ENCODE measurements at places on chromosomes 5 and 9. TPM values are rescaled to one million over a fixed set of nuclear protein-coding genes. Genes with fewer than 3 reads are reported as not detected.

Gene GLRA1
- not detected for total RNA-seq

Gene CARTPT
- 0.67 TPM for total RNA-seq

Gene SKIC3
- total RNA-seq: 51.3 TPM

GRCh38 chr5:57804505-57804904 lies 321.9 kb upstream of the ACTBL2 start:
- no peaks in the 10 kb centered on the region for H3K27me3 ChIP-seq
- H3K36me3 ChIP-seq: no peaks in the 10 kb centered on the region
- H3K27ac ChIP-seq: no peak overlapping the region
- H3K4me1 ChIP-seq: no peaks in the 10 kb centered on the region

Gene LURAP1L
- 42.5 TPM for total RNA-seq

GRCh38 chr9:99040251-99040900 lies 64.5 kb upstream of the TGFBR1 start:
- H3K4me1 ChIP-seq: no peaks in the 10 kb centered on the region
- H3K36me3 ChIP-seq: no peaks in the 10 kb centered on the region
- no peak overlapping the region for H3K4me3 ChIP-seq
- no peaks in the 10 kb centered on the region for H3K27me3 ChIP-seq
- no peak overlapping the region for H3K27ac ChIP-seq

Gene ARSI
- 0.17 TPM for total RNA-seq

DNA sequence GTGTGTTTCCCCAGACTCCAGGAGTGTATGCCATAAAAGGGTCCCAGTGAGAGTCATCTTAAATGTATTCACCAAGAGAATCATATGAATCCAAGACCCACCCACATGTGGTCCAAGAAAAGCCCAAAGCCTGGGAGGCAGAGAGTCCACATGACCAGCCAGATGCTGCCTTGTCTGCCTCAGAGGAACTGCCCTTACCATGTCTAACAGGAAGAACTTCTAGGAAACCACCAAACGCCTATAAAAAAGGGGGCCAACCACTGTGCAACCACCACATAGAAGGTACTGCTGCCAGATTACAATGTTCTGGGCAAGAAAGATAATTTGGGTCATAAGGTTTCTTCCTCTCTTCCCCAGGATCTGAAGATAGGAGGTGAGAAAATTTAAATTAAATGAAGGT lies 129.8 kb upstream of the SLC24A2 start:
- H3K4me1 ChIP-seq: no peaks in the 10 kb centered on the region
- H3K27ac ChIP-seq: no peak overlapping the region
- H3K36me3 ChIP-seq: no peaks in the 10 kb centered on the region
- no peaks in the 10 kb centered on the region for H3K27me3 ChIP-seq

- no peak overlapping the region for H3K4me3 ChIP-seq
- H3K27ac ChIP-seq: no peak overlapping the region
- no peaks in the 10 kb centered on the region for H3K4me1 ChIP-seq
- H3K36me3 ChIP-seq: no peaks in the 10 kb centered on the region
- no peaks in the 10 kb centered on the region for H3K27me3 ChIP-seq
Observed at GRCh38 chr9:34658461-34658860, 4.0 kb downstream of the CCL27 start.

GRCh38 chr9:5835808-5836207 lies 2.9 kb upstream of the ERMP1 start:
- no peaks in the 10 kb centered on the region for H3K27me3 ChIP-seq
- H3K36me3 ChIP-seq: no peaks in the 10 kb centered on the region
- H3K27ac ChIP-seq: no peak overlapping the region

Gene TMEM8B
- 17.6 TPM for total RNA-seq

DNA sequence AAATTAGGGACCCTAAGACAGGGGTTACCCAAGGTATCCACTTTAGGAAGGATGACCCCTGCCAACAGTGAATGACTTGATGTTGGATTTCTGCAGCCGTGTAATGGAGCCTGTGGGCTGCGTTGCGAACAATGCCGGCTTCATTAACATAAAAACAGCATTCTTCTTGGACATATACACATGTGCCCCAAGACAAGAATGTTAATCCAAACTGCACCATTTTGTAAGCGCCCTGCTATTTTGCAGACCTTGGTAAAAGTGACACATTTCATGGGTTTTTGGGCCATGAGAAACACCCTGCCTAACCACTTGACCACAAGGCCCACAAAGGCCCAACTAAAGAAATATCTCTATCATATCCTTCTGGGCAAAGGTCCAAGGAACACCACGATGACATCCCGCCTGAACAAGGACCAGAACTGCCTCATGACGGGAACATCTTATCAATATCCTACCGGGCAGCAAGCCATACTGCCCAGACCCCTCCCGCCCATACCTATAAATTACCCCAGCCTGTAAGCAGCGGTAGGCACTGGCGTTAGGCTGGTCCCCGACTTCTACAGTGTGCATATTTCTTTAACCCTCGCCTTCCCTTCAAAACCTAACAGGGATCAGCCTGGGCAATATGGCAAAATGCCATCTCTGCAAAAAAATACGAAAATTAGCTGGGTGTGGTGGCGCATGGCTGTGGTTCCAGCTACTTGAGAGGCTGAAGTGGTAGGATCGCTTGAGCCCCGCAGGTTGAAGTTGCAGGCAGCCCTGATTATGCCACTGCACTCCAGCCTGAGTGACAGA lies 9.7 kb upstream of the PDCD1LG2 start:
- H3K36me3 ChIP-seq: no peaks in the 10 kb centered on the region
- H3K27me3 ChIP-seq: no peaks in the 10 kb centered on the region
- H3K27ac ChIP-seq: no peak overlapping the region
- DNase-seq: no peak

Gene PCDHGB2
- total RNA-seq: 0.47 TPM

GRCh38 chr5:33049298-33049697 lies 338.2 kb downstream of the NPR3 start:
- no peaks in the 10 kb centered on the region for H3K4me1 ChIP-seq
- no peaks in the 10 kb centered on the region for H3K36me3 ChIP-seq
- H3K27ac ChIP-seq: no peak overlapping the region
- DNase-seq: no peak

DNA sequence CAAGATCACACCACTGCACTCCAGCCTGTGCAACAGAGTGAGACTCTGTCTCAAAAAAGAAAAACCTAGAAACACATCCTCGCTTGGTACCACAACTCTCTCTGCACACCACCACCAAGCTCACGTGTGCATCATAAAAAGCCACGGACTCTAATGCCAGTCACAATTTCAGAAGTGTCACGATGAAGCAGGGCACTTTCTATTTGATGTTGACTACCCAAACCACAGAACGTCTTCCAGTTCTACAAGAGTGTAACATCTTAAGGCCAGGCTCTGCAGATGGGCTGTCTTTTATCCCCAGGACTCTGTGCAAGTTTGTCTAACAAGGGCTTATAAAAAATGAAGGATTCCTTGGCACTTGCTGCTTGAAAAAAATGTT lies 22.9 kb downstream of the GFPT2 start:
- no peak overlapping the region for H3K27ac ChIP-seq
- H3K4me3 ChIP-seq: no peak overlapping the region
- no peaks in the 10 kb centered on the region for H3K36me3 ChIP-seq
- no peaks in the 10 kb centered on the region for H3K4me1 ChIP-seq

Gene PCDHB5
- total RNA-seq: 0.66 TPM

DNA sequence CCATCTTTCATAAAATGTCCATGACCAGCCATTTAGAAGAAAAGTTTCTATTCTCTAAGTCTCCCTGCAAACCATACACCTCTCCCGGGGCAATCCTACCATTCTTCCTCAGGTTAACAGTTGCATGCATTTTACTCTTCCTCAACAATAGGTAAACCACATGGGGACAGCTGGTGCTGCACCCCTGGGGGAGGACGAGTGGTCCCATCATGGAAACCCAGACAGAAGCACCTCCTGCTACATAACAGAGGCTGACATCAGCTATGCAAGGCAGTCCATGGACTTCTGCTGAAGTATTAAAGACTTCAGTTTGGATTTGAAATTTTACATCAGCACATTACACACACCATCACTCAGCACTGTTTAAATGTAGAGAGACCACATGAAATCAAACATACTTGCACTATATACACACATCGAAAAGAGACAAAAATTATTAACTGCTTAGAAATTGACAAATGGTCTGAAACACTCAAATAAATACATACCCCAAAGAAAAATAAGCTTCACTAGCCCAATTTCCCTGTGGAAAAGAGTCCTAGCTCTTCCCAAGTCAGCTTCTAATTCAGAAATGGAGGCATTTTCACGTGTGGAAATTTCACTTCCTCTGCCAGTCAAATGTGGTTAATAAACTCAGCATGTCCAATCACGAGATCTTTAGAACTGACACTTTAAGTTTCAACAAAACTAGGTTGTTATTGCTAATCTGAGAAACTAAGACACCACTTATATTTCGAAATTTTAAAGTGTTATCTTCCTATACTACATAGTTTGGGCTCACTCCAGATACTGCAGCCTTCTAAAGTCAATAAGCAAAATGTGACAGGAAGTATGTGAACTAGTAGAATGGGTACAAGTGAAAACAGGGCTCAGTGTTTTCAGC lies 173.4 kb downstream of the ROR2 start:
- H3K4me3 ChIP-seq: no peak overlapping the region
- DNase-seq: peak; percentile 3
- no peaks in the 10 kb centered on the region for H3K4me1 ChIP-seq
- H3K27ac ChIP-seq: no peak overlapping the region

DNA sequence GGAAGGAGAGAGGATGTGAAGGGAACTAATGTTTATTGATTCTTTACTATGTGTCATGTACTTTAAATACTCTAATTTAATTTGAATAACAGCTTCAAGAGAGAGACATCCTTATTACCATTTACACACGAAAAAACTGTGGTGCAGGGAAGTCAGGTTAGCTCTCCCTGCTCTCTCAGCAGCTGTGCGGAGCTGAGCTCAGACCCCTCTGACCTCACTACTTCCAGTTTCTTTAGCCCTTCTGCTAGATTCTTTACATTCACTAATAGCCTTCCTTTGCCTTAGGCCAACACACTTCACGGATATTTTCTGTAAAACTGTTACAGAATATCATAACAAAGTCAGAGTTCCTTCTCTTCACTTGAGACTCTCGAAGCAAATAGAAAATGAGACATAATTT lies 131.3 kb upstream of the ARRDC3 start:
- H3K27me3 ChIP-seq: no peaks in the 10 kb centered on the region
- DNase-seq: no peak
- H3K27ac ChIP-seq: no peak overlapping the region

Gene FOCAD
- total RNA-seq: 26.8 TPM

DNA sequence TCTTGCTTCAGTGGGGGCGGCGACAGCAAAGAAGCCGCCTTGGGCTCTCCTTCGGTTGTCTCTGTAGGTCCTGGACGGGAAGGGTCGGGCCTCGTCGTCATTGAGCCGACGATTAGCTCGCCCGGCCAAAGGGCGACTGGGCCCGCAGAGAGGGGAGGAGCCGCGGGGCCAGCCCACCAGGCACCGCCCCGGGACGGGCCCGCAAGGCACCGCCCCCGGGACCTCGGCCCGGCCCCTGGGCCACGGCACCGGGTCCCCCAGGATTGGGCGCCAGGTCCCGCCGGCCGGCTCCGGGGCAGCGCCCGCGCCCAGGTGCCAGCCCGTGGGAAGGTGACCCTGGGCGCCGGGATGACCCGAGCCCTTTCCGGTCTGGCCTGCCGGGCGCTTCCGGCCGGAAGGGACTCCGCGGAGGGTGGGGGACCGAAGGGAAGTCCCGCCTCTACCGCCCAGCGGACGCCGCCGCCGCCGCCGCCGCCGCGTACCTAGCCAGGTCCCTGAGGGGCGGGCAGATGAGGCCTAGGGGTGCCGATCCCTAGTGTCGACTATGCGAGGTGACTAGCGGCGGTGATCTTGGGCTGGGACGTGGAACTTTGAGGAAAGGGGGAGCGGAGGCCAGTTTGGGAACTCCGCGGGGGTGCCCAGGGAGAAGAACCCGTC lies at the start of the genes GBA2 and RGP1:
TSS of gene GBA2 (minus strand) at position 371 of the 657 bp plus-strand sequence. CDS start 524 bp downstream, outside the sequence.
TSS of gene RGP1 (plus strand) at position 430 of the 657 bp plus-strand sequence. CDS start 469 bp downstream, outside the sequence.
- peak within 1 kb of the TSS; percentile 90 for H3K27ac ChIP-seq
- no peaks in the 10 kb centered on the region for H3K36me3 ChIP-seq
- peak; percentile 90 for DNase-seq
- H3K27me3 ChIP-seq: no peaks in the 10 kb centered on the region
- peak within 1 kb of the TSS; percentile 67 for H3K4me3 ChIP-seq

Gene ARHGEF39
- 7.3 TPM for total RNA-seq

Gene C5orf52
- total RNA-seq: 5.5 TPM

Gene C6
- 1.1 TPM for total RNA-seq

GRCh38 chr9:90808890-90809685 lies 7.5 kb downstream of the SYK start:
- H3K4me3 ChIP-seq: no peak overlapping the region
- no peaks in the 10 kb centered on the region for H3K36me3 ChIP-seq
- no peaks in the 10 kb centered on the region for H3K4me1 ChIP-seq
- no peak for DNase-seq

- no peak overlapping the region for H3K27ac ChIP-seq
- no peaks in the 10 kb centered on the region for H3K27me3 ChIP-seq
- no peaks in the 10 kb centered on the region for H3K4me1 ChIP-seq
- no peaks in the 10 kb centered on the region for H3K36me3 ChIP-seq
Observed at GRCh38 chr5:18334949-18335348, 700.7 kb downstream of the TAF11L14 start.

DNA sequence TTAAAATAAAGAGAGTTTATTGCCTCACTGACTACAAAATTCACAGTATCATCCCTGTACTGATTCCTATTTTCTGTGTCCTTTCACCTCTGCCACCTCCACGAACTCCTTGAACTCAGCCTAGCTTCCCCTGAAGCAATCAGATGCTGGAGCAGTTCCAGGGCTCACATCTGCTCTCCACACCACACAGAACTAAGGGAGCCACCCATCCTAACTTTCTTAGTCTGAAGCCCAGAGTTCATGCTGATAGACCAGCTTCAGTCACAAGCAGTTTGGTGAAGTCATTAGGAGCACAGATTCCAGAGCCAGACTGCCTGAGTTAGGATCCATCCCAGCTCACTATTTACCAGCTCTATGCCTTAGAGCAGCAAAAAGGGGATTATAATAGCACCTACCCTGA lies 15.6 kb upstream of the EPB41L4A start:
- no peaks in the 10 kb centered on the region for H3K4me1 ChIP-seq
- H3K27ac ChIP-seq: no peak overlapping the region
- H3K4me3 ChIP-seq: no peak overlapping the region
- H3K36me3 ChIP-seq: no peaks in the 10 kb centered on the region
- no peaks in the 10 kb centered on the region for H3K27me3 ChIP-seq

- H3K27ac ChIP-seq: no peak overlapping the region
- H3K27me3 ChIP-seq: no peaks in the 10 kb centered on the region
- no peaks in the 10 kb centered on the region for H3K4me1 ChIP-seq
- no peaks in the 10 kb centered on the region for H3K36me3 ChIP-seq
Observed at GRCh38 chr5:85462957-85463356, 1078.3 kb upstream of the EDIL3 start.

Gene HNRNPAB
- total RNA-seq: 385 TPM

Gene GABRA1
- not detected for total RNA-seq

Gene SOHLH1
- not detected for total RNA-seq

Gene IZUMO3
- total RNA-seq: not detected

- peak overlapping the region; percentile 55 for H3K27ac ChIP-seq
- no peak overlapping the region for H3K4me3 ChIP-seq
- no peaks in the 10 kb centered on the region for H3K27me3 ChIP-seq
- no peaks in the 10 kb centered on the region for H3K4me1 ChIP-seq
- no peaks in the 10 kb centered on the region for H3K36me3 ChIP-seq
- DNase-seq: no peak
Observed at GRCh38 chr9:113454914-113455761, 8.4 kb upstream of the RGS3 start.

Measured in colonic mucosa (tissue), 4 donors.